ENCODE measurements at places on chromosomes 11 and 22.

GRCh38 chr22:38766076-38766777, 10.4 kb upstream of the SUN2 start:
- DNase-seq, result no peak

- no peak for DNase-seq
These were observed 99.5 kb downstream of the RDX start for GRCh38 chr11:110196884-110197420.

- no peak for DNase-seq
These were observed 103.1 kb downstream of the PTPRJ start for GRCh38 chr11:48083421-48083820.

GRCh38 chr11:61962213-61963015, 5.0 kb downstream of the FTH1 start:
- no peak for DNase-seq

- DNase-seq, result no peak
These were observed 177.5 kb downstream of the TMEM135 start for GRCh38 chr11:87215236-87215635.

DNA sequence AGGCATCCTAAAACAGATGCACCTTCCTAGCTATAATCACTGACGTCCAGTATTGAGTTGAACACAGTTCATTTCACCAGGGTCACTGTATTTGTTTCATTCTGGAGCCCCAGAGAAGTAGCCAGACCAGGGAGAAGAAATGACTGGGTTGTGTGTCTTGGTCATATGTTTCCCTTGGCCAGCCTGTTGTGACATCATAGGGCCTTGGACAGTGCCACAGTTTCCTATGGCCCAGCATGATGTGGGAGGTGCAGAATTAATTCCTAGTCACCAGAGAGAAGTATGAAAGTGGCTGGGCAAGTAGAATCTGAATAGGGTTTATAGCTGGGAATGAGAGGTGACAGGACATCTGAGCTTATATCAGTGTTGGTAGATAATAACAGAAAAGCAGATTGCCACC, 84.0 kb upstream of the ZBED5 start:
- DNase-seq, result no peak

Measured in stimulated activated CD8-positive, alpha-beta memory T cell treated with anti-CD3 and anti-CD28 coated beads, Interleukin-12 subunit alpha, Interleukin-12 subunit beta, amount 100 ng/mL, for 4 hours (primary cell).